ENCODE measurements at places on chromosomes 16 and 17. TPM values are rescaled to one million over a fixed set of nuclear protein-coding genes. Genes with fewer than 3 reads are reported as not detected.

Gene OVCA2
- 35.0 TPM for total RNA-seq

Gene SCO1
- 19.2 TPM for total RNA-seq

Gene SMIM5
- not detected for total RNA-seq

Gene DNASE1
- 19.5 TPM for total RNA-seq

Gene KRT31
- not detected for total RNA-seq

Gene ST6GALNAC1
- total RNA-seq = not detected

Gene LDHD
- total RNA-seq = 2.1 TPM

Gene RMI2
- total RNA-seq = 19.4 TPM

Gene CES1
- 1.00 TPM for total RNA-seq
